Activated CD4-positive, alpha-beta memory T cell treated with anti-CD3 and anti-CD28 coated beads, Interleukin-2, amount 10 ng/mL, durations not matched to agents 7 days and 5 days (primary cell): ENCODE measurements at places on chromosomes 16 and 17. TPM values are rescaled to one million over a fixed set of nuclear protein-coding genes. Genes with fewer than 3 reads are reported as not detected.

- no peak overlapping the region for H3K4me3 ChIP-seq
- no peaks in the 10 kb centered on the region for H3K36me3 ChIP-seq
- no peaks in the 10 kb centered on the region for H3K4me1 ChIP-seq
- no peak overlapping the region for H3K27ac ChIP-seq
- no peak for DNase-seq
Measured at GRCh38 chr17:7809086-7809790, 24.8 kb upstream of the KDM6B start.

Gene CA5A
- total RNA-seq: not detected

- H3K27ac ChIP-seq: no peak overlapping the region
- no peaks in the 10 kb centered on the region for H3K4me1 ChIP-seq
- no peaks in the 10 kb centered on the region for H3K27me3 ChIP-seq
- no peak for DNase-seq
- no peak overlapping the region for H3K4me3 ChIP-seq
- H3K36me3 ChIP-seq: no peaks in the 10 kb centered on the region
Measured at GRCh38 chr16:87656328-87656727, 54.0 kb downstream of the JPH3 start.

Gene TP53TG3
- total RNA-seq: not detected

DNA sequence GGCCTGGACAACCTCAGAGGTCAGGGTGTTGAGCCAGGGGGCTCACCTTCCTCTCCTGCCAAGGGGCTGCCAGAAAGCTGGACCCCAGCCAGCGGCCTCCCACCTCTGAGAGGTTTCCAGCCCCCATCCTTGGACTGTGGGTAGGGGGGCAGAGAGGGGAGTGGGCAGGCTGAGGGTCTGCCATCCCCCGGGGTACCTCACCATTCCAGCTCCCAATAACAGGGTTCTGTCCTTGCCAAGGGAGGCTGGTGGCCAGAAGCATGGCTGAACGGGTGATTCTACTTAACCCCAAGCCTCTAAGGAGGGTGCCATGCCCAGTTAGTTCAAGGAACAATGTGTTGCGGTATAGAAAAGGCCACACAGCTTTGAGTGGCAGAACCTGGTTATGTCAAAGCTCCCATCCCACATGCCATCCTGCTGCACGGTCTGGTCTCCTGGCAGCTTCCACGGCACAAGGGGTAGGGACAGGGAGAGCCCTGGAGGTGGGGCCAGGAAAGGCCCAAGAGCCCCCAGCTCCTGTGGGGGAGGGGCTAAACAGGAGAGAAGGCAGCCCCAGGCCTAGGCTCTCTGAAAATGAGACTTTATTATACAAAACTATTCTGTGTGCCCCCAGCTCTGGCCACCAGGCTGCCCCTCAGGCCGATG lies 19.8 kb downstream of the B9D1 start:
- no peak for DNase-seq
- H3K27ac ChIP-seq: no peak overlapping the region
- H3K27me3 ChIP-seq: peaks cover 6% of the 10 kb centered on the region
- H3K4me1 ChIP-seq: no peaks in the 10 kb centered on the region
- H3K4me3 ChIP-seq: no peak overlapping the region

GRCh38 chr16:67959536-67960329 lies 8.7 kb downstream of the SLC12A4 start:
- no peaks in the 10 kb centered on the region for H3K27me3 ChIP-seq
- no peak overlapping the region for H3K27ac ChIP-seq
- H3K36me3 ChIP-seq: peaks cover 25% of the 10 kb centered on the region
- H3K4me3 ChIP-seq: no peak overlapping the region
- H3K4me1 ChIP-seq: peaks cover 1% of the 10 kb centered on the region

GRCh38 chr17:5033352-5034015 lies 1.7 kb downstream of the SLC52A1 start:
- no peaks in the 10 kb centered on the region for H3K27me3 ChIP-seq
- no peaks in the 10 kb centered on the region for H3K36me3 ChIP-seq
- no peak overlapping the region for H3K27ac ChIP-seq
- H3K4me3 ChIP-seq: no peak overlapping the region
- peaks cover 17% of the 10 kb centered on the region for H3K4me1 ChIP-seq

DNA sequence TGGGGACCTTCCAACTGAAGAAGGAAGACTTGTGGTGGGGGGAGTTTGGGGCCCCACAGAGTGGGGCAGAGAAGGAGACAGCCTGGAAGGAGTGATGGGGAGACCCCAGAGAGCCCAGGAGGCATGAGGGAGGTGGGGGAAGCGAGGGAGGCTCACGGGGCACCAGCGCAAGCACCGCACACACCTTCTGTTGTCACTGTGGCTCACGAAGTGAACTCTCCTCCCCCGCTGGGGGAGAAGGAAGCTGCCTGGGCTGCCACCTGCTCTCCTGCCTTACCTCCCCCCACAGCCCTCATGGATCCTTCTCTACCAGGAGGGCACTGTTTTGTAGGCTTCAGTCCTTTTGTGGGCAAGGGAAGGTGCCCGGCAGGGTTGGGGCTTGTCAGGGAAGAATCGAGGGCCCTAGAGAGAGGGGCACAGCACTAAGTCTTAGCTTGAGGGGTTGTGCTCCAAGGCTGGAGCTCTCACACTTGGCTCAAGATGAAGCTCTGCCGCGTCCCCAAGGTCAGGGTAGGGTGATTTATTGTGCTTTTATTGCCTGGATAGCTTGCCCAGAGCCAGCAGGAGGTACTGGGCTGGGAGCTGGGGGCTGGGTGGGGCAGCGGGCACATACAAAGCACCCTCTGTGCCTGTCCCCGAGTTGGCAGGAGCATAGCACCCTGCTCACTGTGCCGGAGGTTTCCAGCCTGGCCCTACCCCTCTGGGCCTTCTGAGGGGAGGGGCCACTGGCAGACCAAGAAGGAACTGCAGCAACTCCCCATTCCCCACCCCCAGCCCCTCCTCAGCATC lies 4.6 kb upstream of the STARD3 start:
- no peak overlapping the region for H3K4me3 ChIP-seq
- H3K4me1 ChIP-seq: peaks cover 22% of the 10 kb centered on the region
- no peak overlapping the region for H3K27ac ChIP-seq
- DNase-seq: no peak
- H3K36me3 ChIP-seq: no peaks in the 10 kb centered on the region
